ENCODE measurements at places on chromosomes 1 and 21. TPM values are rescaled to one million over a fixed set of nuclear protein-coding genes. Genes with fewer than 3 reads are reported as not detected.

DNA sequence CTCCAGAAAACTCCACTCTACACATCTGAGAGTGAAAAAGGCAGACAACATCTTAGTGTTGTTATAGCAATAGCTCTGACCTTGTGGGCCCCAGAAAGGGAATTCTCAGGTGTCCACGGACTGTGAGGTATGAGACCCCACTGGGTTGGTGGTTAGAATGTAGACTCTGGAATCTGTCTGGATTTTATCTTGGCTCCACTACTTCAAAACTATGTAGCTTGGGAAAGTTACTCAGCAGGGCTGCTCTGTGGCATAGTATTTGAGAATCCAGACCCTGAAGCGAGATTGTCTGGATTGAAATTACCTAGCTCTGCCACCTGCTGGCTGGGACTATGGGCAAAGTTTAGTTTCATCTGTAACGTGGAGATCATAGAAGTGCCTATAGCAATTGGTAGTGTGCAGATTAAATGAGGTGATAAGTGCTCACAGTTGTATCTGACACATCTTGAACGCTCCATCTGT, 25.8 kb downstream of the PRDM2 start:
- peak; percentile 12 for DNase-seq

GRCh38 chr21:46022551-46023525, 41.3 kb downstream of the COL6A1 start:
- no peak for DNase-seq

GRCh38 chr1:245621589-245621988, 466.8 kb downstream of the KIF26B start:
- DNase-seq: no peak

- no peak for DNase-seq
These were observed 1.9 kb upstream of the NTNG1 start for GRCh38 chr1:107138767-107139445.

CRP gene
- total RNA-seq: 3.6 TPM

- no peak for DNase-seq
These were observed 33.7 kb downstream of the FBXO42 start for GRCh38 chr1:16318555-16318954.

DLGAP3 gene
- total RNA-seq: 1.0 TPM

GRCh38 chr1:71921935-71922559, 360.3 kb downstream of the NEGR1 start:
- DNase-seq: no peak

DNA sequence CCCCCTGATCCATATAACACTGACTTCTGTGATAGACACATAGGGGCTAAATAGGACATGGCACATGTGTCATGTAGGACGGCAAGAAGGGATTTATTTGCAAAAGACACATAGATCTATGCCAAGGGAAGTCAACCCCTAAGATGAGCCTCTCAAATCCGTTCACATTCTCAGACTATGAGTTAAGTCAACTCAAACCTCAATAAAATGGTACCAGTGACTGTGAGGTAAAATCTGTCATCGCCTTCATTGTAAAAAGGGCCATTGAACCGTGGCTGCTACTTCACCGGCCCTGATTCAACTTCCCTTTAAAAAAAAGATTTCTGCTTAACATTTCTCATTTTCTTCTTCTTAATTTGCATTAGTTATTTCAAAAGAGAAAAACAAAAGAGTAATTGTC, 144.0 kb downstream of the ZNF281 start:
- no peak for DNase-seq

DNA sequence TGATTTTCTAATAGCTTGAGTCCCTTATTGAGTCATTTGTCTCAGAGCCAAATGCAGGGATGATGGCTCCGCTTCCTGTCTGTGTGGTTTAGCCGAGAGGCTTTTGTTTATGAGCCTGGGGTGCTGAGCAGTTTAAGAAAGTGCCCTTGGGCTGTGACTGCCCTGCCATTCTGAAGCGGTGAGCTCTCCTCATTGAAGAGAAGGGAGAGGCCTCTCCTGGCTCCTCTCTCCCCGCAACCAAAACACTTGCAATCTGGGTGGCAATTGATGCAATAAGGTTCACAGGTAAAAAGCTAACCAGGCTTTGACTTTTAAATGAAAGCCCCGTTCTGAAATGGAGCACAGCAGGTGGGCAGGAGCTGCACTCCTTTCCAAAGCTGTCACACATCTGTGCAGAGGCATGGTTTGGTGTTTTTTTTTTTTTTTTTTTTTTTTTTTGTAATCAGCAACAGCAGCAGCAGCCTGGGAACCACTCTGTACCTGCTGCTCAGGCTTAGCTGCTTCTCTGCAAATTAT, 403.7 kb downstream of the SIPA1L2 start:
- DNase-seq: no peak

DNA sequence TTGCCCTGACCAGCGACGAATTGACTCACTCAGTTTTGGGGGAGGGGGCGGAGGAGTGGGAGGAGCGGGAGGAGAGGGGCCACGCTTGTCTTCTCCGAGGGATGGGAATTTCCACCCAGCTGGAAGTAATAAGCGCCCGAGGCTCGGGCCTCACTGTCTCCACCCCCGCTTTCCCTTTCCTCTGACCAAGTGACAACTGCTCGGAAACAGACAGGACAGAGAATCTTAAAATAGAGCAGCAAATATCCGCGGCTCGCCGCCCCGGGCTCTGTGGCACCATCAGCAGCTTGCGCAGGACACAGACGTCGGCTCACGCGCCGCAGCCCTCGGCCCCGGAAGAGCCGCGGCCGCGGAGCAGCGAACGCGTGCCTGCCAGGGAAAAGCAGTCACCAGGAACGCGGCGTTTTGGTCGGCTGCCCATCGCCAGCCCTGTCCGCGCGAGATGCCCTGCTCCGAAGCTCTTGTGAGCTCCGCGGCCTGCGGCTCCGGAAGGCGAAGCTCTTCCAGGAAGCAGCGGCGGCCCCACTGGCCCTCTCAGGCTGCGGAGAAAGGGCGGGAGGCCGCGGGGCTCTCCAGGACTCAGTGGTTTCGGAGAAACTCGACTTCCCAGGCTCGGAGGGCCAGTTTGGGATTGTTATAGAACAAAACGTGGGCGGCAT, 10.7 kb upstream of the RGS16 start:
- peak; percentile 46 for DNase-seq

OPRD1 gene
- 0.07 TPM for total RNA-seq

DNA sequence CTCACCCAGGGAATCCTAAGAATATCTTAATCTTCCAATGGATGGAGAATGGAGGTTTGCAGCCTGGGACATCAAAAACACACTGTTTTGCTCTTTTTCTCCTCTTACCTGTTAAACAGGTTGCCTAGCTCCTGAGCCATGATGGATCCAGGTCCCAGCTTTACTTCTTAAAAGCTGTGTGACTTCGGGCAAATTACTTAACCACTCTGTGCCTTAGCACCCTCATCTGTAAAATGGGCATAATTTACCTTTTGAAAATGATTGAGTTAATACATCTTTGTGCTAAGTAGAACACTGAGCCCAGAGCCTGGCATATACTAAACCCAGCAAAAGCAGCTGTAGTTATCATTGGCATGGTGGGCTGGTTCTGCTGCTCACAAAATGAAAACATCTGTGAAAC, 10.2 kb downstream of the COQ8A start:
- no peak for DNase-seq

DNA sequence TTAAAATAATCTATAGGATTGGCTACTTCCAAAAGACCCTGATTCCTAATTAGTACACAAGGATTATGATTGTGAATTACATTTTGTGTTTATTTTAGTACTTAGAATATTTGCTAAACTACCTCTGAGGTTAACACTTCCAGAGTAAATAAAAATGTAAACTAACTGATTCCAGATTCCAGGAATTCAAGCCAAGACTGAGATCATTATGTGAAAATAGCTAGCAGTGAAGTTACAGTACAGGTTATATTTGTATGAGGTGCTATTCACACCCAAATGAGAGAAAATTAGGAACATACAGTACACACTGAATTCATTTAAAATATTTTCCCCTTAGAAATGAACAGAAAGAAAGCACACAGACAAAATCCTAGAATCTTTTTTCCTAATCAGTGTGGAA, 28.8 kb downstream of the TTLL7 start:
- no peak for DNase-seq

KRTAP19-3 gene
- total RNA-seq: not detected

NR0B2 gene
- 0.32 TPM for total RNA-seq

GRCh38 chr1:95168761-95169351, 51.7 kb downstream of the TLCD4 start:
- peak; percentile 27 for DNase-seq

DNA sequence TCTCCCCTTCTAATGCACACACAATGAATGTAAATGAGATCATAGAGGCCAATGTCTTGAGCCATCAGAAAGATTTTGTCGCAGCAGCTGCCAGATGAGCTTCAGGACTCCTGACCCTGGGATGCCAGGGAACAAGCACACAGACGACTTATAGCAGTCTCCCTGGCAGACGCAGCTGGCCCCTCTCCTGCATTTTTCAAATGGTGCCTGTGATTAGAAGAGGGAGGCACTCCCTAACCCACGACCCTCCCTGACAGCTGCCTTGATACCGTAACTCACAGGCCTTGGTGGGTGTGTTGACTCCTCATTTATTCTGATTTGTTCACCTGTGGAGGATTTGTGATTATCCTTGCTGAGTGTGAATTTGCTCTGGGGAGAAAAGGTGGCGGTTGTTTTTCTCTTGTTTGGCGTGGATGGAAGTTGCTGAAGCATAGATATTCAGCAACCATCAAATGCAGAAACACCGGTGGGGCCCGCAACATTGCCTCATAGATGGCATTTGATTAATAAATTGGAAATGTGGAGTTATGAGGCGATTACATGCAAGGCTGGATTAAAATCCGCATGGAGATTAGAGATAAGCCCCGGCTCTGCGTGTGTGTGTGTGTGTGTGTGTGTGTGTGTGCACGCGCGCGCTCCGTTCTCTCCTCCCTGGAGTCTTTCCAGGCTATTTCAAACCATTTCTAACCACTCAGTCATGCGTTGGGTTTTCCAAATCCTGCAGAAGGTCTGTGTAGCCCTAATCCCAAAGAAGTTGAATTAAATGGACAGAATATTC, 2.1 kb upstream of the RD3 start:
- DNase-seq: no peak

DNA sequence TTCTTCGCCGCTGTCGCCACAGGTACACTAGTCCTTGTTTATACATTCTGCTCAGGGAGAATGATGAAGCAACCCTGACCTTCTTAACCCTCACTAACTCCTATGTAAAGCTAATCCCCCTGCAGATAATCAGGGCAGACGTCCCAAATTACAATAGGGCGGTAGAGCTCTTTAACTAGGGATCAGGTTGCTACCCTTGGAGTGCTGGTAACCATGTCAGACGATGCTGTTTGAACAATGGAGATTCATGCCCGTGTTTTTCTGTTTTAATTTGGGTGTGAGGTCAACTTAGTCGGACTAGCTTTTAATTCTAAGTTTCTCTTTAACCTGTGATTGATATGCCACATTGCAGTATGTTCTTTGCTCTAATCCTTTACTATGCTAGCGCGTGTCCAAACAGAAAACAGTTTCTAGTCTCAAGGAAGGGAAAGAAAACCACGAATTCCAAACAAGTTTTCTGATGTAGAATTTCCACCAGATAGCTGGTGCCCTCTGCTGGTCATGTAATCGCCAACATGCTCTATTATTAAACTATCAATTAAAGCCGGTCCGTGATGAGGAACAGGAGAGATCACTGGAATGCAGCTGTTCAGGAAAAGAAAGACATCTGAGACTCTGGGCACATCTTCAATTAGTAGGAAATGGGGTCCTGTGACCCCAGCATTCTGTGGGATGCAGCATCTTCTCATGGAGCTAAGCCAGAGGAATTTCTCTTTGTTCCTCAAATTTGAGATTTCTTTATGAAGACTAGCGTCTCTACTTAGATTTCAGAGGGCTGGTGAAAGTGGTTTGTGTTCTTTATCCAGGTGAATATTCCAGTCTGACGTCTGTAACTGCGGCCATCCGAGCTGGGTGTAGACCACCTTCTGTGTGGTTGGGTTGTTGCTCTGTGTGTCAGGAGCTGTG, 18.3 kb upstream of the VAMP3 start:
- DNase-seq: peak; percentile 51

- peak; percentile 33 for DNase-seq
These were observed 14.6 kb downstream of the MED18 start for GRCh38 chr1:28343405-28343804.

ZNF672 gene
- total RNA-seq: 28.3 TPM

DNA sequence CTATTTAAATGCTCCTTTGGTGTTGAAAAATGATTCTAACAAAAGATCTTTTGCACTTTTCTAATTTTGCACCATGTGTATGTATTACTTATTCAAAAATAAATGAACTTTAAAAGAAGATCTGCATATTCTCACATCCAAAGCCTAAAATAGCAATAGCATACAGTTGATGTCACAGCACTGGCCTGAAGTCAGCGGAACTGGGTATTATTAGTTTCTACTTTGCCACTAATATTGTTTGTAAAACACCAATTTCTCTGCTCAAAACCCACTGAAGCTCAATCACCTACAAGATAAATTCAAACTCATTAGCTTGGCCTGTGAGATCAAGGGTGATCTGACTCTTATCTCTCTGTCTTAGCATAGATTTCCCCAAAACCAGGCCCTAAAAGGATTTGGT, 34.5 kb upstream of the BCAR3 start:
- DNase-seq: no peak

GRCh38 chr1:84062496-84062895, 63.6 kb upstream of the TTLL7 start:
- DNase-seq: no peak

DNA sequence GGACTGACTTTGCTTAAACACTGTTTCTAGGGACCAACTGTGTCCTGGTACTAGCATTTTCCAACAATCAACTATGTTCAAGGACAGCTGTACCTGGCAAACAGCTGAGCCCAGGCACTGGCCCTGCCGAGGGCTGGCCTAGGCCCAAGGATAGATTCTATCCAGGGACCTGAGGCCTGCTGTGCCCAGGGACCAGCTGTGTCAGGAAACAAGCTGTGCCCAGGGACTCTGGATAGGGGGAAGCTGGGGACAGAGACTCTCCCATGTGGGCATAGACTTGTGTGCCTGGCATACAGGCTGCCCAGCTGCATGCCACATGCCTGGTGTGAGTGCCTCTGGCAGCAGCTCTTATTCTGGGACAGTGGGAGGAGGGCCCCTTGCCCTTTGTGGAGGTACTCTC, 38.1 kb upstream of the POU3F1 start:
- no peak for DNase-seq

MAP1LC3C gene
- total RNA-seq: not detected

CLDN8 gene
- 0.45 TPM for total RNA-seq

DNA sequence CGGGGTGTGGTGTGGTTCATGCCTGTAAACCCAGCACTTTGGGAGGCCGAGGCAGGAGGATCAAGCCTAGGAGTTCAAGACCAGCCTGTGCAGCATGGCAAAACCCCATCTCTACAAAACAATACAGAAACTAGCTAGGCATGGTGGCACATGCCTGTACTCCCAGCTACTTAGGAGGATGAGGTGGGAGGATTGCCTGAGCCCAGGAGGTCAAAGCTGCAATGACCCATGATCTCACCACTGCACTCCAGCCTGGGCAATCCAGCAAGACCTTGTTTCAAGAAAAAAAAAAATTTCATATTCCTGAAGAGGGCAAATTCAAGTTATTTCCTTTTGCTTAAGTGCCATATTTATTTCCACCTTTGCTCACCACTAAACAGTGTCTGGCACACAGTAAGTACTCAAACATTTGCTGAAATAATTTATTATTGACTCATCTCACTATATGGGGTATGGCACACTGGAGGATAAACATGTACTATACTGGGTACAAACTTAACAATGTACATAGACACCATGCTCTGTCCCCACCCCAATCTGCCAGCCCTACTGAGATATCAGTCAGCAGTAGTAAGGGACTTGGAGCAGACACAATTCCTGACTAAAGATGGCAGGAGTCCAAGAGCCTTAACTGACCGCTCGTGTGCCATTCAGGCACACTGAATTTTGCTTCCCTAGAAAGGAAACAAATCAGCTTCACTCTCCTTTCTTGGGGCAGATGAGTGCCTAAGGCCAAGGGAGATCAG, 15.5 kb downstream of the MEAF6 start:
- peak; percentile 20 for DNase-seq

SLC44A5 gene
- 5.8 TPM for total RNA-seq

OR2L2 gene
- total RNA-seq: not detected

MAB21L3 gene
- total RNA-seq: 0.21 TPM

Data from Calu3 (cell line).